Fibroblast of skin of scalp (primary cell): ENCODE measurements at places on chromosomes 13 and 19.

DNA sequence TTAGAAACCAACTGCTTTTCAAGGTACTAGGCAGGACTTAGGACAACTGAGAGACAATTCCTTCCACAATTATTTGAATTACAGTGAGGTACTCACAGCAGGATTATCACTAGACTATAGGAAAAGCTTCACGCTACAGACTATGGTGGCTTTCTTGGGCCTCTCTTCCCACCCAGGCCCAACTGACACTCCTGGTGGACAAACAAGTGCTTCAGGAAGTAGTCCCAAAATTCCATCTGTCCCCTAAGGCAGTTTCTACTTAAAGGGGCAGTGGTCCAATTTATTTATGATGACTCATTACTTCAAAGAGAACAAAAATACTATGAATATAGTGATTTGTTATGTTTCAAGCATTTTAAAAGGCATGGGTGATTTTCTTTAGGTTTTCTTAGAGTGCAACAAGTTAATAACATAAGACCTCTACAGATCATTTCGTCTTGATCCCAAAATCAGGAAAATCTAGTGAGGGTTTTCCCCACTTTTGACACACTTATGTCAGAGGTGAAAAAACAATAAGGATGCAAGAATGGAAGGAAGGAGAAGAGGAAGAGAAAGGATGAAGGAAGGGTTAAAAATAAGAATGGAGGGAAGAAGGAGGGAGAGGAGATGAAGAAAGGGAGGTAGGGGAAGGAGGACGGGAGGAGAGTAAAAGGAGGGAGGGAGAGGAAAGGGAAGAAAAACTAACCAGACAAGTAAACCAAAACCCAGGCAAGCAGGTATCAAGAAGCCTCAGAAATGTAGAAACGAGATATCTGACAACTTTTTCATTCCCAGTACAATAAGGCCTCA is 100.7 kb downstream of the SERP2 start:
- peak; percentile 23 for DNase-seq

DNA sequence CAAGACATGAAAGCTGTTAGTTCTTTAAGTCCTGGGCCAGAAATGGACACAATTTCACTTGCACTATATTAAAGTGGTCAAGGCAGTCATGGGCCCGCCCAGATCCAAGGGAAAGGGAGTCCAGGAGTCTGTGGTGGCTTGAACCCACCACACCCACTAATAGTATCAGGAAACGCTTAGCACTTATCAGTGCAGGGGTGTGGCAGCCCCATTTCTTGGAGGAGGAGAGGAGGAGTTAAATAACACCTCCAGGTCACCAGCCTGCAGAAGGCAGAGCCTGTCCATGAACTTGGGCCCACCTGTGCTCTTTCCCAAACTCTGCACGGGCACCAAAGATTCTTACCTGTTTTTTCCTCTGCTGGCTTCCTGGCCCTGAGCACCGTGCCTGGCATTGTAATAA is 5.4 kb upstream of the NTN5 start:
- no peak for DNase-seq

- DNase-seq = no peak
These were observed 472.8 kb downstream of the FGF9 start for GRCh38 chr13:22143671-22144070.

- no peak for DNase-seq
These were observed 35.8 kb downstream of the TSHZ3 start for GRCh38 chr19:31313291-31314030.

DNA sequence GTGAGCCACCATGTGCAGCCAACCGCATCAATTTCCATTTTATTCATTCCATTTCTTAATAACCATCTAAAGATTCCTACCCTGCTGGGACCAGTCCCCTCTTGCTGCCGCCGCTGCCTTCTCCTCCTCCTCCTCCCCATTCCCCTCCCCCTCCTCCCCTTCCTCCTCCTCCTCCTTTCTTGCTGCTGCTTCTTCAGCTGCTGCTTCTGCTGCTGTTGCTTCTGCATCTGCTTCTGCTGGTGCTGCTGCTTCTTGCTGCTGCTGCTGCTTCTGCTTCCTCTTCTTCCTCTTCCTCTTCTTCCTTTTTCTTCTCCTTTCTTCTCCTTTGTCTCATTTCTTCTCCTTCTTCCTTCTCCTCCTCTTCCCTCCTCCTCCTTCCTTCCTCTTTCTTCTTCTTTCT is 20.0 kb upstream of the SPRYD7 start:
- no peak for DNase-seq

DNA sequence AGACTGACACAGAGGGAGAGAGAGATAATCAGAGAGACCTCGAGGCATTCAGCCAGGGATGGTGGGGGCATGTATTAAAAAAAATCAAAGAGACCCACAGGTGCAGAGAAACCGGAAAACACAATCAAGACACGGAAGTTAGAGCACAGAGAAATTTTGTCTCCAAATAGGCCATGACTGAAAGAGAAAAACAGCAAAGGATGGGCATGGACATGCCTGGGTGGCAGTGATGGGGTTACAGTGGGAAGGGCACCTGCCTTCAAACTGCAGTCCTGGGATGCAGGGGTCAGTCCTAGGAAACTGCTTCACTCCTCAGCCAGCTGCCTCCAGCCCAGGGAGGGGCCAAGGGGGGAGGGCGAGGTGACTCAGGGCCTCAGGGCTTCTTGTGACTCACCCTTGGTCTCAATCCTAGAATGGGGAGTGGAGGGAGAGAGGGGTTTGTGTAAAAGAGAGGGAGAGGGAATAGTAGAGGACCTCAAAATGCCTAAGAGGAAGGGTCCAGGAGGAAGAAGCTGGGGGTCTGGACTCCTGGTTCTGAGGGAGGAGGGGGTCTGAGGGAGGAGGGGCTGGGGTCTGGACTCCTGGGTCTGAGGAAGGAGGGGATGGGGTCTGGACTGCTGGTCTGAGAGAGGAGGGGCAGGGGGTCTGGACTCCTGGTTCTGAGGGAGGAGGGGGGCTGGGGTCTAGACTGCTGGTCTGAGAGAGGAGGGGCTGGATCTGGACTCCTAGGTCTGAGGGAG is 3.6 kb upstream of the KCNN4 start:
- DNase-seq = peak; percentile 84

- DNase-seq = no peak
These were observed 17.2 kb upstream of the MCF2L start for GRCh38 chr13:112951674-112952371.

- DNase-seq = no peak
These were observed 5.7 kb downstream of the IRGC start for GRCh38 chr19:43721469-43722048.

DNA sequence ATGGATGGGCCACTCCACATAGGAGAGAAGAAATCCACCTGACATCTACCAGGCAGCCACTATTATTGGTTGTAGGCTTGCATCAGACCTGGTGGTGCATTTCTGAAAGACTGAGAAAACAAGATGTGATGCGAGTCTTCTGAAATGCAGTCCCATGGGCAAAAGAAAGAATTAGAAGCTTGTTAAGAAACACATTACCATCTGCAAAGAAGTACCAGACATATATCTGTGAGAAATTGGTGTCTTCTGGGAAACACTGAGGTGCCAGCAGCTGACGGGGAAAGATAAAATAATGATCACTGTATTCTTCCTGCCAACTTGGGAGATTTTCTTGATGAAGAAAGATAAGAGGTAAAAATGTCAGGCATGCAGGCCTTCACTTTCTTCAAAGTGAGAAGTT is 14.4 kb downstream of the AMER2 start:
- DNase-seq = no peak

GRCh38 chr13:43434191-43434590 is 352.6 kb downstream of the ENOX1 start:
- DNase-seq = no peak

GRCh38 chr19:46670813-46671212 is 9.8 kb upstream of the DACT3 start:
- peak; percentile 31 for DNase-seq

DNA sequence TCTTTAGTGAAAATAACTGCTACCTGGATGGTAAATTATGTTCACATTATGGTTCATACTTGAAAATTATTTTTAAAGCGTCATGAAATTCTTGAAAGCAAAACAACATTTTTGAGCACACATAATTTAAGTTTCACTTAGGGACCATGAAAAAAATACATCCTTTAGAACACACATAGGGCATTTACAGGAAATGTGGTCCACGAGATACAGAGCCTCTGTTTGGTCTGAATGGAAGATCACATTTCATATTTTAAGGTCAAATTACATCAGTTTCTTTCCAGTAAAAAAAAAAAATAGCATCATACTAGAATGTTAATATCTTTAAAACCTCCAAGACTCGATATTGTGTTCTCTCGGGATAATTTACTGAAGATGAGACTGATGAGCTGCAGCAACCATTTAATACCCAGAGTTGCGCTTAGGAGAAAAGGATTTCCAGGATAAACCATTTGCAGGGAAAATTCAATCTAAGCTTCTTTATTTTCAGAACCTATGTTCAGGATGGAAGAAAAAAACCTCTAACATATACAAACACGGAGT is 720.7 kb downstream of the DIAPH3 start:
- DNase-seq = peak; percentile 52

DNA sequence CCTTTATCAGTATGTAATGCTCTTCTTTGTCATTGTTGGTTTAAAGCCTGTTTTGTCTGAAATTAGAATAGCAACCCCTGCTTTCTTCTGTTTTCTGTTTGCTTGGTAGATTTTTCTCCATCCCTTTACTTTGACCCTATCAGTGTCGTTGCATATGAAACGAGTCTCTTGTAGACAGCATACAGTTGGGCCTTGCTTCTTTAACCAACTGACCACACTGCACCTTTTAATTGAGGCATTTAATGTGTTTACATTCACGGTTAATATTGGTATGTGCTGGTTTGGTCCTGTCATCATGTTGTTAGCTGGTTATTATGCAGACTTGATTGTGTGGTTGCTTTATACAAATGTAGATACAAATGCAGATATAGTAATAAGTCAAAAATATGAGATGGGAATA is 71.1 kb downstream of the PDS5B start:
- no peak for DNase-seq

- DNase-seq = peak; percentile 42
These were observed 58.5 kb upstream of the SLITRK1 start for GRCh38 chr13:83940742-83941141.

DNA sequence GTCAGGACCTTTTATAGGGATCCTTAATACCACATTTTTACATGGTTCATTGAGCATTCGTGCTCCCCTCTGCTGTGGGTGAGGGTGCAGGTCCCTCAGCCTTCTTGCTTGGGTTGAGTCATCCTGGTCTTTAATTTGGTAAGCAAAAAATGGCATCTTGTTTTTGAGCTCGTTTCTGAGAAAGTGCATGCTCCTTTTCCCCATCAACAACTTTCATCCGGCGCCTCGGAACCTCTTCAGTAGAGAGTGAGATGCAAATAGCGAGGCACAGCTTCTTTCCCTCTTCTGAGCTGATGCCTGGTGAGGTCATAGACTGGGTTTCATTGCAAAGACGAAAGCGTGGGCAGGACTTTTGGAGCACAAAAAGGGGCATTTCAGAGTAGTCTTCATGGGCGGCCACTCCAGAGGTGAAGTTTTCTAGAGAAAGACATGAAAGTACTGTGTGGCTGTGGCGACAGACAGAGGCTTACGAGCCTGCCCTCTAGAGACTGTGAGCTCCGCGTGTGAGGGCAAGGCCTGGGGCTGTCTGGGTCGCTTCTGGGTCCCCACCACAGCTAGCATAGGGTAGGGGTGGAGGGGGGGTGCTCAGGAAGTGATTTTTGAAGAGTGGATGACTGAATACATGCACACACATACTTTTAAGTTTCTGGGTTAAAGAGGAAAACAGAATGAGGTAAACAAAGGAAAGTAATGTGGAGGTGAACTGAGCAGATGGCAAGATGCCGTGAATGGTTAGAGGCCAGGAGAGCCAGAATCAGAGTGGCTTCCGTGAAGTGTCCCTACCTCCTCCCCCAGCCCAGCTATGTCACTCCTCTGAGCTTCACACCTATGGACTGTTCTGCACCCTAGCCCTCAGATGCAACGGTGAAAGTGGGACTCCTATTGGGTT is 44.3 kb downstream of the BBC3 start:
- DNase-seq = no peak

DNA sequence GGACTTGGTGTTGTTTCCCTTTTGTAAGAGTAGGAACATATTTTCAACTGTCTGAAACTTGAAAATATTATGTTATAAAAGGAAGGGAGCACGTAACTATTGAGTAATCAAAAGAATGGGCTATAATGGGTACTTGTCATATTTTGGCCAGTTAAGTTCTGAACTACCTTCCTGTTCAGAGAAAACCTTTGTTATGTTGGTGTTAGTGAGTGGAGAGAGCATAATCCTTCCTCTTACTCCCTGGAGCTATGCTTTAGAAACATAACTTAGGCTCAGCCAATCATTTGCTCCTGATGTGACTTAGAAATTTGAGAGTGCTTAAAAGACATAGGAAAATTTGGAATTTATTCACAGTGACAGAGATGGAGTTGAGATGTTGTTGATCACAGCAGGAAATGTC is 482.5 kb upstream of the SPRY2 start:
- DNase-seq = no peak

DNA sequence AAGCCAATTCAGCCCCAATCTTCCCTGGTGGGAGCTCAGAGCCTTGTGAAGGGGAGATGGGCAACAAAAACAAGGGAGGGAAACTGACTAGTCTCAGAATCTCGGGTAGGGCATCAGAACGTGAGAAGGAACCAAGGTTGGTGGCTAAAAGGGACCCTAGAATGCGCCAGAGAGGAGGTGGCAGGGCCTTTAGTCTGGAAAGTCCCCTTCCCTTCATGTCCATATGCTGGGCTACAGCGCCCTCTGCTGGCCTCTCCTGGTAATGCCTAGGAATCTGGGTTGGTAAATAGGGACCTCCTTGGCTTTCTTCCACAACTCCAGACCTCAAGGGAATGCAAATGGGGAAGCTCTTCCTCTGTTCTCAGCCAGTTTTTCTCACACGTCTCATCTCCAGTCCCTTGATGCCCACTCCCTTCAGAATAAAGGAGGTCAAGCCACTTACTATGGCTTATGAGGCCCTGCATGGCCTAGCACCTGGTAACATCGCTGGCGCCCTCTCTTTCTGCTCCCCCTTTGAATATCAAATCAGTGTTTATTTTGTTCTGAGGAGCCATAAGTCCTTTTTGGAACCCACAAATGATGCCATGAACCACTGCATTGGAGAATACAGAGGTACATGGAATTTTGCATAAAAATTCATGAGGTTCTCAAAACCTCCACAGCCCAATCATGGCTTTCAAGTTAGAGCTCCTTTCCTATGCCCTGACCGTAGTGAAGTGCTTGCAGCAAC is 1.4 kb upstream of the CCDC97 start:
- DNase-seq = peak; percentile 91

GRCh38 chr19:30556230-30556711 is 184.1 kb downstream of the ZNF536 start:
- DNase-seq = no peak

- no peak for DNase-seq
These were observed 182.6 kb downstream of the COL4A1 start for GRCh38 chr13:110124201-110124940.

DNA sequence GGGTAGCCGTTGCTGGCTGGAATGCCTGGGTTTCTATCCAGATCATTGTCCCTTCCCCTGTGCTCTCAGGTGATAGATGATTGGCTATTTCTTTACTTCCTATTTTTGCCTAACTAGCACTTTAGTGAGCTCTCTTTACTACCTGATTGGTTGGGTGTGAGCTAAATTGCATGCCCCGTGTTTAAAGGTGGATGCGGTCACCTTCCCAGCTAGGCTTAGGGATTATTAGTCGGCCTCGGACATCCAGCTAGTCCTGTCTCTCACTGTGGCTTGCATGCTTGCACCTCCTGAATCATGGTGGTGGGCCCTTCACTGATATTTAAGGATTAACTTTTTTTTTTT is 10.1 kb downstream of the TTYH1 start:
- DNase-seq = no peak
